A673 (cell line): ENCODE measurements at places on chromosomes 13 and 19.
A peak's percentile ranks its signal among the peaks of the same experiment; 100 is the strongest.

- no peak for DNase-seq
Observed at GRCh38 chr19:44557933-44558332, 28.5 kb upstream of the CEACAM20 start.

DNA sequence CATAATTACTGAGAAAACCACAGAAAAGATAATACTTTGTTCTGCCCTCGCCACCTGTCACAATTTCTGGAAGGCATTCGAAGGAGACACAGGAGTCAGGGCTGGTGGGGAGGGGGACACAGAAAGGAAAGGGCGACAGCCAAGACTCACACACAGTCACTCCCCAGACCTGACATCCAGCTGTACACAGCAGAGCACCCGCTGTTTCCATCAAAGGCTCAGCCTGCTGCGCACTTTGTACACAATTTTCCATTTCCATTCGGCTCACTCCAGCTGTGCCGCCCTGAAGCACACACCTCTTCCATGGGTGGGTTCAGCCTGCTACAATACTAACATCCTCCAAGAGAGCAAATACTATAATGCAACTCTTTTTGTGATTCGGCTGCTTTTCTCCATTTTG lies 38.0 kb downstream of the STK24 start:
- no peak for DNase-seq

DNA sequence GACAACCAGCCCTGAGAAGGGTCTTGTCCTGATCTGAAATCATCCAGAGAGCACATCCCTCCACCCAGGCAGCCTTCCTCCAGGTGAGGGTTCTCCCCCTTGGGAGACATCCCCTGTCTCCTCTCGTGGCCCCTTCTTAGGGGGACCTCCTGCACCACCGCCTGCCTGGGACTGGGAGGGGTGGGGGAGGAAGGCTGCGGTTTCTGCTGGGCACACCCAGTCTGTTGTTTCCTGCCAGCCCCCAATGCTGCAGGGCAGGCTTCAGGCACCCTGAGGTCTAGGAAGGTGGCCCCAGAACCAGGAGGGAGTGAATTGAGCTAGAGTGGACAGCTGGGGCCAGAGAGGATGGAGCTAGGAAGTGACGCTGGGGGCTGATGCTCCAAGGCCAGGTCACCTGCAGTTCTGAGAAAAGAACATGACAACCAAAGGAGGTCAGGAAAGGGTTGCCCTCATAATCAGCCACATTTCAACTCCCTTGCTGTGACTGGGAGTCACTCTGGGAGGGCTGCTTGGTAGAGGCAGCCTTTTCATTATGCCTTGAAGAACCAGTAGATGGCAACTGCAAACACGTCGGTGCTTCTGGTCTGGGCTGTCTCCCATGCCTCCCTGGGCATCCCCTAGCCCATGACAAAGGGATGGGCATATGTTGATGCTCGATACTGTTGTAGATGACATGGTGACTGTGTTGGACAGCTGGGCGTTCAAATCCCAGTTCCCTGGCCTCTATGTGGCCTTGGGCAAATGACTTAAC lies 1.4 kb downstream of the ARHGEF18 start:
- DNase-seq = no peak

DNA sequence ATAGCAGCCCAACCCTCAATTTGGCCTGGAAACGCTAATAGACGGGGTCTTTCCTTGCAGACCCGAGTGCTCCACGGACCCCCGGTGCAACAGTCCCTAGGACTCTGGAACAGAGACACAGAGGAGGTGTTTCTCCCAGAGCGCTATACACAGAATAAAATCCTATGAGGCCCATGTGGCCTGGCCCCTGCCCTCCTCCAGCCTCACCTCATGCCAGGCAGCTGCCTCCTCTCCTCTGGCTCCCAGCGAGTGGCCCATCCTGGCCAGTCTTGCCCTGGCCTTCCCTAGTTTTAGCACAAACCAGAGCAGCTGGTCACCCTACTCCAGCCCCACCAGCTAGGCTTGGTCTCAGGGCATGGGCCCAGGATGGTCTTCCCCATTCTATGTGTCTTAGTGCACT lies 20.3 kb downstream of the POP4 start:
- no peak for DNase-seq

- no peak for DNase-seq
Observed at GRCh38 chr19:10749435-10750384, 31.8 kb downstream of the DNM2 start.

DNA sequence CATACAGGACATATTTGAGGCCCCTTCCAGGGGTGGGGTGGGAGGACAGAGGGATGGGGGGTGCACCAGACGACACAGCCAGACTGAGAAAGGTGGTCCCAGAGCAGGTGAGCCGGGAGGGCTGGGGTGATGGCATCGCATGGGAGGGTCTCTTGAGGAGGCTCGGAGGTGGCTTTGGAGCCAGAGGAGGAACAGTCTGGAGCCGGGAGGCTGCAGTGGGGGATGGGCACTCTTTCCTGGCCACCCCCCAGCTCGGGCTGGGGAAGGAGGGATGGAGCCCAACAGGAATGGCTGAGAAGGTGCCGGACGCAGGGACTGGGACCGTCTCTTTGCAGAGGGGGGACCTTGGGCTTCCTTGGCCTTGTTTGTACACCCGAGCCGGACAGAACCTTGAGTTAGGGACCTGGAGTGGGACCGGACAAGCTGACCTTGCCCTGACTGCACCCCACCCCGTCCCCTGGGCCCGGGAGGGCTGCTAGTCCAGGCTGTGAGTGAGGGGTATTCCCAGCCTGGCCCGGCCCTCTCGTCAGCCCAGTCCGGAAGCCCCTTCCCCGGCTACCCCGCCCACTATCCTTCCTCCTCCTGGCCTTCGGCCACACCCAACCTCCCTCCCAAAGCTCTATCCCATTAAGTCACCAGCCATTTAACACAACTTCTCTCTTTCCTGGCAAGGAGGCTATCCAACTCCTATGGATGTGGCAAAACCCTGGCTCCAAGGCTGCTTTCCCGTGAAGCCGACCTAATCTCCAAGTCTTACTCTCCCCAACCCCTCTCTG lies 816 bp upstream of the TBXA2R start:
- no peak for DNase-seq

- DNase-seq = peak; percentile 27
Observed at GRCh38 chr13:38630780-38631179, 56.1 kb upstream of the FREM2 start.
